ENCODE measurements at places on chromosomes 3 and 15. TPM values are rescaled to one million over a fixed set of nuclear protein-coding genes. Genes with fewer than 3 reads are reported as not detected.
A peak's percentile ranks its signal among the peaks of the same experiment; 100 is the strongest.

GRCh38 chr15:76024021-76024768 lies 12.0 kb upstream of the NRG4 start:
- H3K36me3 ChIP-seq, result no peaks in the 10 kb centered on the region
- H3K27me3 ChIP-seq, result peaks cover 13% of the 10 kb centered on the region
- no peak overlapping the region for H3K27ac ChIP-seq
- H3K4me1 ChIP-seq, result no peaks in the 10 kb centered on the region
- DNase-seq, result no peak

Gene CPB1
- not detected for total RNA-seq

GRCh38 chr3:38543586-38543985 lies 47.4 kb downstream of the EXOG start:
- peak; percentile 84 for DNase-seq
- no peak overlapping the region for H3K4me3 ChIP-seq
- peaks cover 90% of the 10 kb centered on the region for H3K4me1 ChIP-seq
- peak overlapping the region; percentile 90 for H3K27ac ChIP-seq
- H3K36me3 ChIP-seq, result no peaks in the 10 kb centered on the region

DNA sequence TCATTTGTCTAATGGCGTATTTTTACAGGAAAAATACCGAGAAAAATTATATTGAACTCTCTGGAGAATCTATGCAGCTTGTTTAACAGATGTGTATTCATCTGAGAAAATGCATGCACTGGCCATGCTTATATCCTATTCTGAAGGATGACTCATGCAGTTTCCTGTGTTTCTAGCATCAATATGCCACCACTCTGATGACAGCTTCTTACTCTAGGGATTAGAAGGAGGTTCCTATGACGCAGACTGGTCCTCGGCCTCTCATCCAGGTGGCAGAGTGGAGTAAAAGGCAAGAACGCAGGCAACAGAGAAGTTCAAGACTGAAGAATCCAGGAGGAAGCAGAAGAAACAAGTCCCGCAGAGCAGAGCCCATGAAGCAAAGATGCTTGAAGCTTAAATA lies 910.0 kb upstream of the ROBO1 start:
- no peaks in the 10 kb centered on the region for H3K36me3 ChIP-seq
- H3K27ac ChIP-seq, result no peak overlapping the region
- H3K27me3 ChIP-seq, result no peaks in the 10 kb centered on the region
- DNase-seq, result no peak

Gene EOMES
- 0.14 TPM for total RNA-seq

- H3K4me1 ChIP-seq, result no peaks in the 10 kb centered on the region
- H3K36me3 ChIP-seq, result no peaks in the 10 kb centered on the region
- DNase-seq, result no peak
- H3K27me3 ChIP-seq, result no peaks in the 10 kb centered on the region
Measured at GRCh38 chr3:95029644-95030043, 966.8 kb downstream of the NSUN3 start.

- H3K27ac ChIP-seq, result no peak overlapping the region
- H3K27me3 ChIP-seq, result no peaks in the 10 kb centered on the region
- H3K4me1 ChIP-seq, result peaks cover 39% of the 10 kb centered on the region
- H3K36me3 ChIP-seq, result no peaks in the 10 kb centered on the region
- no peak for DNase-seq
Measured at GRCh38 chr3:172233474-172234277, 194.3 kb downstream of the FNDC3B start.

- H3K36me3 ChIP-seq, result no peaks in the 10 kb centered on the region
- no peak for DNase-seq
- H3K4me1 ChIP-seq, result no peaks in the 10 kb centered on the region
- H3K27me3 ChIP-seq, result no peaks in the 10 kb centered on the region
- no peak overlapping the region for H3K27ac ChIP-seq
Measured at GRCh38 chr3:191753196-191753595, 292.2 kb downstream of the PYDC2 start.

Gene TGM5
- total RNA-seq, result not detected

GRCh38 chr3:53795789-53796560 lies 50.2 kb downstream of the CHDH start:
- H3K27me3 ChIP-seq, result peaks cover 5% of the 10 kb centered on the region
- H3K4me1 ChIP-seq, result peaks cover 4% of the 10 kb centered on the region
- no peak overlapping the region for H3K27ac ChIP-seq
- DNase-seq, result peak; percentile 67
